ENCODE measurements at places on chromosomes 16 and 17.

GRCh38 chr16:24482681-24483202, 56.6 kb upstream of the RBBP6 start:
- DNase-seq = no peak

DNA sequence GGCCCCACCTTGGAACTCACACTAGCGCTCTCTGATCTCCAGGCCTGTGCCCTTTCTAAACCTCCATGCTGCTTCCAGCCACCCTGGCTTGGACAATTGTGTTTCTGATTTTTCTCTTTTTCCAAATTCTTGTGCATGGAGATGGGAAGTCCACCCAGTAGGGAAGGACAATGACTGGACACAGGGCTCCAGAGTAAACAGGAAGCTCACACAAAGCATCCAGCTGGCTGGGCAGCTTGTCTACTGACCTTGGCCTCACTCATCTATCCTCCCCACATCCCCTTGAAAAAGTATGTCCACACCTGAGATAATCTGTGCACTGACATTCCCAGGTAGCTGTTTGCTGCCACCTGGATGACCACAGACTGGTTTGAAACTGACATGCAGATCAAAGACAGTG, 331.2 kb upstream of the MAF start:
- no peak for DNase-seq

DNA sequence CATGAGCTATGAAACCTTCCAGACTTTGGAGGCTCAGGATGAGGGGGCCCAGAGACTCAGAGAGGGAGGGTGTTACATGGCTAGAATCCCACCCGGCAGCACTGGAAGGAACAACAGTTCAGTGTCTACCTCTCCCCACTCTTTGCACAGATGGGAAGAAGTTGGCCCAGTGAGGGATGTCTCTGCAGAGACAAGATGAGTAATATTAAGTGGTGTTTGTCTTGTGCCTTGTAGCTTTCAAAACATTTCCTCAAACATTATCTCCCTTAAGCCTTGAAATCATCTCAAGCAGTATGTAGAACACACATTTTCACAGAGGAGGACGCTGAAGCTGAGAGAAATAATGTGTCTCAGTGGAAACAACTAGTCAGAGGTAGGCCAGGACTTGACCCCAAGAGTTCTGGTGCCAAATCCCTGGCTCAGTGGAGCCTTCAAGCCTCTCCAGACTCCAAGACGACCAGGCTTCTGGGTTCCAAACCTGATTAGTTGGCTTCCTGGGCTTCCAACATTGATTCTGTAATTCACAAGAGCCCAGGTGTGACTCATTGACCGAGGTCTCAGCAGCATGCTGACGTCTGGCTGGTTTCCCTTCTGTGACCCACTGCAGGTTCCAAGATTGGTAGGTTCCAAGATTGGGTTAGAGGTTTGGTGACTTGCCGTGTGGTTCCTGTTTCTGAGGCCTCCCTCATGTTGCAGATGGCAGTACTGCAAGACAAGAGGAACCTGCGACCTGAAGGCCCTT, 7.4 kb downstream of the RNF112 start:
- no peak for DNase-seq

GRCh38 chr16:72785171-72785570, 262.8 kb downstream of the ZFHX3 start:
- DNase-seq = no peak

GRCh38 chr17:8289103-8289397, 580 bp downstream of the RANGRF start:
- DNase-seq = no peak

- DNase-seq = no peak
Observed at GRCh38 chr16:59463776-59464175, 729.7 kb upstream of the GOT2 start.

DNA sequence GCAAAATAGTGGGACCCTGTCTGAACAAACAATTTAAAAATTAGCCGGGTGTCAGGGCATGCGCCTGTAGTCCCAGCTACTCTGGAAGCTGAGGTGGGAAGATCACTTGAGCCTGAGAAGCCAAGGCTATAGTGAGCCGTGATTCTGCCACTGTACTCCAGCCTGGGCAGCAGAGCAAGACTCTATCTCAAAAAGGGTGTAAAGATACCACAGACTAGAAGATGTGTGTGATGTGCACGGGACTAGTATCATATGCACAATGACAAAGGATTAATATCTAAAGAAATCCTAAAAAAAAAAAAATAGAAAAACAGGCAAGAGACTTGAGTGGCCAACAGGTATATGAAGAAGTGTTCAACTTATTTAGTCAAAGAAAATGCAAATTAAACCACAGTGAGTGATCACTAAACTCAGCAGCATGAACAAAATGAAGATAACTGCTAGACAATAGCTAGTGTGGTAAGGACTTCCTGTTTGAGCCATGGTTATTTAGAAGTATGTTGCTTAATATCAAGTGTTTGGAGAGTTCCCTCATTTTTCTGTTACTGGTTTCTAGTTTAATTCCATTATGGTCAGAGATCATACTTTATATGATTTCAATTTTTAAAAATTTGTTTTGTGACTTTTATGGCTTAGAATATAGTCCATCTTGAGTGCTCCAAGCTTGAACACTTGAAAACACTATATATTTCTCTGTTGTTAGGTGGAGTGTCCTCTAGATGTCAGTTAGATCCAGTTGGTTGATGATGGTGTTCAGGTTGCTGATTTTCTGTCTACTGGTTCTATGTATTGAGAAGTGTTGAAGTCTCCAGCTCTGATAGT, 14.7 kb upstream of the SLX4 start:
- peak; percentile 58 for DNase-seq

DNA sequence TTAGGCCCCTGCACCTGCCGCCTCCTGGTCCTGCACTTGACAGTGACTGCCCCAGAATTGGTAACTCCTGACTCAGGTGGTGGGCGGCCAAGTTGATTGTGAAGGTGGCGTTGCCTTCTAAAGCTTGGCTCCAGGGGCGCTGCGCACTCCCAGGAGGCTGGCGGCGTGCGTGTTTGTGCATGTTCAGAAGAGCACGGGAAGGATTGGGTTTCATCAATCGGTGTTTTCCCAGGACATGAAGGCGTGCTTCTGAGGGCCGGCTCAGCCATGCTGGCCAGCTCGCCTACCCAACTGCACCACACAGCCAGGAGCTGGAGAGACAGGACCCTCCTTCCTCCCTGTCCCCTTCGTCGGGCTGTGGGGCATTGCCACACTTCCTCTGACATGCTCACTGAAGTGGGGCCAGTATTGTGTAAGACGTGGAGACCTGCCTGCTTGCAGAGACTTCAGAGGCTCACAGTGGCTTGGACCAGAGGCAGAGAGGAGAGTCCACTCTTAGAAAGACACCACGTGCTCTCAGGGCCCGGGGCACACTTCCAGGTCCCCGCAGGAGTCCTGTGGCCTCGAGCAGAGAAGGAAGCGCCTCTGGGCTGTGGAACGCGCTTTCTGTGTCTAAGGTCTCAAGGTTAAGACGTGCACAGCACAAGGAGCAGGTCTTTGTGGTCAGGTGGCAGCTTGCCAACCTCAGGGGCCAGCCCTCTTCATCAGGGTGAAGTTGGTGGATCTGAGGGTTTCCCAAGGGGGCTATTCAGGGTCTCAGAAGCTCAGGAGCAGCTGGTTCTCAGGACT, 2.8 kb downstream of the RAB40C start:
- peak; percentile 25 for DNase-seq
